ENCODE measurements at places on chromosomes 4 and X.

- DNase-seq: no peak
These were observed 115.6 kb downstream of the CAMK2D start for GRCh38 chr4:113645771-113646441.

GRCh38 chr4:87521757-87522374, 7.3 kb downstream of the SPARCL1 start:
- no peak for DNase-seq

GRCh38 chr4:101348367-101348827, 1.1 kb upstream of the PPP3CA start:
- peak; percentile 10 for DNase-seq

- DNase-seq: no peak
These were observed 8.4 kb upstream of the TBL1X start for GRCh38 chrX:9456250-9457074.

- no peak for DNase-seq
These were observed 83.2 kb downstream of the GPAT3 start for GRCh38 chr4:83618991-83619645.

Measured in RPMI8226 (cell line).